ENCODE measurements at places on chromosomes 2 and 18.

GRCh38 chr2:68774569-68775271 is 40.1 kb downstream of the ARHGAP25 start:
- no peak for DNase-seq

- DNase-seq: no peak
Measured at GRCh38 chr2:172181840-172182239, 79.1 kb upstream of the DLX2 start.

DNA sequence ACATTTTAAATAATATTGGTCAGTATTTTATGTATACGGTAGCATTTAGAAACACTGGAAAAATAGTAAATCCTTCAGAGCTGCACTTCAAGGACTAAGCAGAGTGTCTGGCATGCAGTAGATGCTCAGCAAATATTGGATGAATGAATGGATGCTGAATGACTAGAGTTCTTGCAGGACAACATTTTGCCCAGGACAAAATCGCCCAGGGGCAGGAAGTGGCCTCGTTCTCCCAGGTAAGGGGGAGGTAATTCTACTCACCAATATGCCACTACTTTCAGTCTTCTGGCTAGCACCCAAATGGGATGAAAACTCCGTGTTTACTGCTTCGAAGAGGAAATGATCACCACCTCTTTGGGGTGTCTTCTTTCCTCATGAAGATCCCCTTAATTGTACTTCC is 4.0 kb upstream of the DGUOK start:
- DNase-seq: no peak

DNA sequence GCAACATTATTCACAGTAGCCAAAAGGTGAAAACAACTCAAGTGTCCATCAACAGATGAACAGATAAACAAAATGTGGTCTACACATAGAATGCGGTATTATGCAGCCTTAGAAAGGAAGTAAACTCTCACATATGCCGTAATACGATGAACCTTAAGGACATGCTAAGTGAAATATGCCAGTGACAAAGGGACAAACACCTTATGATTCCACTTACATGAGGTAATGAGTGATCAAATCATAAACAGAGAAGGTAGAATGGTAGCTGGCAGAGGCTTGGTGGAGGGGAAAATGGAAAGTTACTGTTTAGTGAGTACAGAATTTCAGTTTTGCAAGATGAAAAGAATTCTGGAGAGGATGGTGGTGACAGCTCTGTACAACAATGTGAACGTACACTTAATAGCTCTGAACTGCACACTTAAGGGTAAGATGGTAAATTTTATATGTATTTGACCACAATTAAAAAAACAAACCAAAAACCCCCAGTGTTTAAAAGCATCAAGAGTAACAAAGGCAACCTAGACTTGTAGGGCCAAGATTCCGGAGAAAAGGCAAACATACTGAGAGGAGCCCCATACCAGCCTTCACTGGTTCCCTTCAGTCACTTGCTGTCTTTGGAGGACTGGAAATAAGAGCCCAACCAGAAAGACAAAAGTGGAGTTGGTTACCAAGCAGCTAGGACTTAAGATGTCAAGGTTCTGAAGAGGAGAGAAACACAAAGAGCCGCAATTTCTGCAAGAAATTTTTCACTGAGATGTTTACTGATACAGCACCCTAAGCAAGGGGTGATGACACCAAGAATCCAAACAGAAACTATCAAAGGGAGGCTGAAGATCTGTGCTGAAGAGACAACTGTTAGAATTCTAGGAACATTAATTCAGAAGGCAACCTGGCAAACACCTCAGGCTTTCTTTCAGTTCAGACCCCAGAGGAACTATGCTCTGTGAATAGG is 61.3 kb downstream of the CUL3 start:
- DNase-seq: no peak

GRCh38 chr2:5913711-5914395 is 221.7 kb downstream of the SOX11 start:
- DNase-seq: no peak
